ENCODE measurements at places on chromosomes 4 and X. TPM values are rescaled to one million over a fixed set of nuclear protein-coding genes. Genes with fewer than 3 reads are reported as not detected.
A peak's percentile ranks its signal among the peaks of the same experiment; 100 is the strongest.

- DNase-seq: no peak
Observed at GRCh38 chr4:18675586-18676525, 654.3 kb upstream of the LCORL start.

GRCh38 chr4:5616331-5616950 lies 91.9 kb downstream of the EVC2 start:
- DNase-seq: no peak

- no peak for DNase-seq
Observed at GRCh38 chr4:118905566-118905965, 16.9 kb downstream of the SYNPO2 start.

GRCh38 chrX:150880808-150881165 lies 17.7 kb downstream of the CD99L2 start:
- no peak for DNase-seq

- DNase-seq: peak; percentile 73
Observed at GRCh38 chrX:68822641-68823410, 6.0 kb upstream of the EFNB1 start.

The MAGEA8 gene
- not detected for total RNA-seq

DNA sequence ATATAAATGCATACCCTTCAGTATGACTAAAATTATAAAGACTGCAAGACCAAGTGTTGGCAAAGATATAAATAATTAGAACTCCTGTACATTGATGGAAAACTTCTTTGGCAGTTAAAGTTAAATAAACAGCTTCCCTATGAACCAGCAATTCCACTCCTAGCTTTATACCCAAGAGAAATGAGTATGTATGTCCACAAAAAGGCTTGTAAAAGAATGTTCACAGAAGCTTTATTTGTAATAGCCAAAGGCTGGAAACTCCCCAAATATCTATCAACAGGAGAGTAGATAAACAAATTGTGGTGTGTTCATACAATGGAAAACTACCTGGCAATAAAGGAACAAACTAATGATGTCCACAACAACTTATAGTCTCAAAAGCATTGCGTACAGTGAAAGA lies 184.8 kb downstream of the AMELX start:
- DNase-seq: no peak

The PAGE4 gene
- not detected for total RNA-seq

GRCh38 chr4:161581262-161582230 lies 582.3 kb downstream of the FSTL5 start:
- no peak for DNase-seq
